ENCODE measurements at places on chromosomes 4 and X.

GRCh38 chr4:6282314-6282771, 12.7 kb downstream of the WFS1 start:
- no peak for DNase-seq

GRCh38 chr4:153223427-153223801, 19.2 kb downstream of the TRIM2 start:
- no peak for DNase-seq

DNA sequence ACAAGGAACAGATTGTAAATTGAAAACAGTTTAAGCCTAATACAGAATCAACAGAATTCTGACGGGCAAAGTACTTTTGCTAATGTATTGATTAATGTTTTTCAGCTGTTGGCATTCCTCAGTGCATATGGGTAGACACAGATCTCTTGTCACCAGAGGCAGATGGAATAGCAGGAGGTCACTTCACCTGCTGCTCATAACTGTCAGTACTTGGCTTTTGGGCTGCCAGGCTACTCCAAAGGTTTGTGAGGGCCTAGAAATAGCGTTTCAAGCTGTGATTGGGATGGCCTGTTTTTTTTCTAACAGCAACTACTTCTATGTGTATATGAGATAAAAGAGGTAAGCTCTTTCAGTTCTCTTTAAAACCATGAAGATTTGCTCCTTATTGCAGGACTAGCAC, 307.5 kb upstream of the ANXA10 start:
- DNase-seq = no peak

DNA sequence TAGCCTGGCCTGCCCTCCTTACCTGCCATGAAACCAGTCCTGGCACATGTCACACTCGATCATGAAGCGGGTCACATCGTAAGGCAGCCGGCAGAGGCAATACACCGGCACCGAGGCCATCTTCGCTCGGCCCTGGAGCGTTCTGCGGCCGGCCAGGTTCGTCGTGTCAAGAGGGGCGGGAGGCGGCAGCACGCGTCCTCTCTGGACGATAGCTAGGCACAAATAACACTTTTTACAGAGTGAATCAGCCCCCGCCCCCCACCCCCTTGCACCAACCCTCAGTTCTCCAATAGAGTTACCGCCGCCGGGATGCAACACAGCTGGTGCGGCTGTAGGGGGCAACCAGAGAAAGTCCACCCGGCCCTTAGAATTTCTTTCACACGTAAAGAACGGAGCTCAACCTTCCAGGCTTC, 1.7 kb downstream of the PHF8 start:
- DNase-seq = peak; percentile 33

- DNase-seq = no peak
These were observed 1074.0 kb upstream of the LCORL start for GRCh38 chr4:19095491-19096046.

- DNase-seq = peak; percentile 37
These were observed 522 bp downstream of the FNIP2 start for GRCh38 chr4:158769175-158769921.

GRCh38 chr4:10983268-10983667, 298.7 kb upstream of the CLNK start:
- DNase-seq = peak; percentile 9

GRCh38 chrX:134460862-134461220, 876 bp downstream of the HPRT1 start:
- DNase-seq = no peak

GRCh38 chr4:55251342-55251741, 94.7 kb upstream of the SRD5A3 start:
- no peak for DNase-seq

DNA sequence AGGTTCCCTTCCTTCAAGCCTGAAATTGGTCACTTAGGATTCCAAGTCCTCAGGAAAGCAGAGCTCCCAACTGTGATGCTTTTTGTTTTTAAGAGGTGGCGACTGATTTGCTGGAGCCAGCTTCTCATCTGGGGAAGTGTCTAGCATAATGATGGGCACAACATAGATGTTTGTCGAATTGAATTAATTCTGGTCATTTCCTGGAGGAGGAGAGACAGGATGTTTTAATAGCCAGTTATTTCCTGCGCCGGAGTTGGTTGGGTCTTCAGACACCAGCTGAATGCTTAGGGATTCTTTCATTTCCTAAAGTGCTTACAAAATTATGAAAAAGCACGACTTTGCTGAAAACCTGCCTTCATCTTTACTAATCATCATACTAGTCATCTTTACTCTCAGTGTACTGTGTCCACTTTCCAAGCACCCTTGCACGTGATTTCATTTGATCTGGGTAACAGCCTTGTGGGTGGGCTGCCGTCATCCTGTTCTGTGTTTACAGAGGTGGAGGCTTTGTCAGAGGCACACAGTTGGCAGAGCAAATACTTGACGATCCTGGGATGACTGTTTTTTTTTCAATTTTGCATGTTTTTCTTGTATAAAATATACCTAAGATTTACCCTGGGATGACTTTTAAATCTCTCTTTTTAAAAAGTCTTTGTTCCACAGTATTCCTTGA, 49.5 kb downstream of the RGS12 start:
- no peak for DNase-seq

DNA sequence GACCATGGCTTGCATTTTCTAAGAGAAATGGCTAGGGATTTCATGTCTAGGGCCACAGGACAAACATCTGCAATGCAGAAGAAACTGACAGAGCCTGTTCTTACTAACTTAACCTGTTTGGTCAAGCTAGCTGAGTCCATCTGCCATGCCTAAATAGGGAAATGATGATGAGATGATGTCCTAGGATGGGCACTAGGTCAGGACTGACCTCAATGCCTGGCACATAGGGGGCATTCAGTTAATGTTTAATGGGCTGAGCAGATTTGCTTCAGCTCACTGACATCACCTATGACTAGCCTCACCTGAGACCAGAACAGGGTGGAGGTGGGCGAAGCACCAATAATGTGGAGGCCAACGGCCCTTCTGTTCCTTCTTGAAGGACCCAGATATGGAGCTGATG, 174.2 kb upstream of the SCML1 start:
- DNase-seq = no peak

- no peak for DNase-seq
These were observed 124.5 kb downstream of the CHM start for GRCh38 chrX:85922821-85923220.

DNA sequence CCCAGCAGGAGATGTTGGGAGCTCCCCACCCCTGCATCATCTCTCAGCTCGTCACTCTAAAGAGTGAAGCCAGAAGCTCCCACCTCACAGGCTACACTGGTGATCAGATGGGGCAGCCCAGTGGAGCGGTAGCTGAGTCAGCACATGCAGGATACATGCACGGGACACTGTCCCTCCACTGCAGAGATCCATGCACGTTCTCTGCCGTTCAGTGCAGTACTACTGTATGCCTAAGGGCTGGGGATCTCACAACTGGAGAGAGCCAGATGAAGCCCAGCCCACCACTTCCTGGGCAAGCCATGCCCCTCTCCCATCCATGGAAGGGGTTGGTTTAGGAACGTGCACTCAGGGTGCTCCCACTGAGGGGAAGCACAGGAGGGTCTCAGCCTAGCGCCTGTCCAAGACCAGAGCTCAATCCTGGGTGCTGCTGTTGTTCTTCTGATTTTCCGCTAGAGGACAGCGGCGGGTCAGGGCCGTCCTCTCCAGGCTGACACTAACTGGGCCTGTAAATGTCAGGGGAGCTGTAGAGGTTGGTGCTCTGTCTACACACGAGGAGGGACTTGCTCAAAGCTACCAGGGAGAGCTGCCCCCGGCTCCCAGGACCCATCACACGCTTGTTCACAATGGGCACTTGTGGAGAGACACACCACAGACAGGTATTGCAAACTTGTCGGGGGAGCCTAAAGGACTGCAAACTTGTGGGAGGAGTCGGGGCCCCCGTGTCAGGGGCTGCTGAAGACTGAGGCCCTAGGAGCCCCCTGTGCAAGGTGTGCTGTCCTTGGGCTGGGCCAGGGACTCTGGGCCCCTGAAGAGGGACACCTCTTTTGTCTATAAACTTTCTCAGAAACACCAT, 18.2 kb upstream of the ABLIM2 start:
- DNase-seq = peak; percentile 54

DNA sequence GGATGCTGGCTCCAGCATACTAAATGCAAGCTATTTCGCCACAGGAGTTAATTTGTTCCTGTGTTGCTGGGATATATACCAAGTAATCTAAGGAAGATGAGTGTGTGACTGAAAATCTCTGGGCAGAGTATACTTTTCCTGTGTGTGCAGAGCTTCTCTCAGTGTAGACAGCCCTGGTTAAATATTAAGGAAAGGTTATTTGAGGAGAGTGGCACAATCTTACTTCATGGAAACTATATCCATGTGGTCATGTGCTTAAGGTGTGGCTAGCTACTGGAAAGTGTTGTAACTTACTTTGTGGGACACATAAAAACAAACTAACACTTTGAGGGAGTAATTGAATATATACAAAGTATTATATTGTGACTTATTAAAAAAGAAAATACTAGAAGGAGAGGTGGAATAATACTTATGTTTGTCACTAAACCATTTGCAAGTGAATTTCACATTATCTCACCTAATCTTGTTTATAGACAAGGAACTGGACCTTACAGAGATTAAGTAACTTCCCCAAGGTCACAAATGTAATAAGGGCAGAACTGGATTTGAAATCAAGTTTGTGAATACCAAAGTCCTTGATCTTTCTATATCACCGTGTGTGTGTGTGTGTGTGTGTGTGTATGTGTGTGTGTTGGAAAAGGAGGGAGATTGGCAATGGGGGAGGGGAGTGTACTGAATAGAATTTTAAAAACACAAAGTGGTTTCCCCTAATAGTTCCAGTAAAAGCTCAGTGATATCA, 408.2 kb upstream of the NR3C2 start:
- DNase-seq = no peak

- no peak for DNase-seq
These were observed 25.2 kb upstream of the TBC1D14 start for GRCh38 chr4:6884341-6884870.

DNA sequence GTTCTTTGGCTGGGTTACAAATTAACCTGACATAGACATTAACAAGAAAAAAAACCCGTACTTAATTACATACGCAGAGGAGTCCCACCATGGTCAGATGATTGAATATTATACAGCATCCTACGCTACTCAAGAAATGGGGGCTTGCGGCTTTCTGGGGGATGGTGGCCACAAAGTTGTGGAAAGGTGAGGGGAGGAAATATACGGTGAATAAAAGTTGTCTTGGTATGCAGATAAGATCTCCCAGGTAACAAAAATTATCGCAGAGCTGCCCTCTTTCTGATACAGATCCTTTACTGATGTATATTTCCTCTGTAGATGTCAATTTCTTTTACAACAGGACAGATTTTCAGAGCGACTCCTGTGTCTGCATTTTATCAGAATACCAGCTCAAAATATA, 890 bp downstream of the DCAF16 start:
- no peak for DNase-seq

DNA sequence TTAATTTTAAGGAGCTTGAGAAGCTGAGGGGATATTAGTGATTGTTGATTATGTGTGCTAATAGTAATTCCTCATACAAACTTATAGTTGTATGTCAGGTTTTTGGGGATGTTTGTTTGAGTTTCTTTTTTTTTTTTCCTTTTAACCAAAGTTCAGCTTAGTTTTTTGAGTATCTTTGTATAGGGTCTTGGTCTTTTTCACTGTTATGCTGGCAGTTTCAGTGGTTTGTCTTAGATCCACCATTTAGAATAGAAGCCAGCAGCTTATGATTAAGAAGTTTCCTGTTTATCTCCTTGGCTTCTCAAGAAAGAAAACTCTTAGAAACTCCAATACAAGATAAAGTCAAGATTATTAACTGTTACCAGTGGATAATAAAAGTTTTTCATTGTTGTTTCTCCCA, 16.1 kb downstream of the CPEB2 start:
- DNase-seq = no peak

GRCh38 chr4:77074381-77074831, 1.4 kb downstream of the CCNI start:
- DNase-seq = no peak

DNA sequence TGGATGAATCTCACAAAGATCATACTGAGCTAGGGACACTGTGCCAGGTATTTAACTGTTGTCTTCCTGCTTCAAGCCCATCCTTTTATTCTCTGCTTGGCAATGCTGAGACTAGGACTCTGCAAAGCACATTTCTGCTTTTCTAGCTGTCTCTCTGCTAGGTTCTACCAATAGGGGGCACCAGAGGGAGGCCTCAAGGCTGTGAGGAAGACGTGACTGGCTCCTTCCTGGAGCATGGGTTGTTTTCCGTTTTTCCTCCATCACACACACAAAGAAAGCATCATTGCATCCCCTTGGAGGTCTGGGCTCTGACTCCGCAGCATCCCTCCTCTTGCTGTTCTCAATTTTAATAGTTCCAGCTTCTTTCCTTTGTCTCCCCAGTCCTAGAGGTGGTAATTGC, 10.9 kb upstream of the DCTD start:
- DNase-seq = no peak

DNA sequence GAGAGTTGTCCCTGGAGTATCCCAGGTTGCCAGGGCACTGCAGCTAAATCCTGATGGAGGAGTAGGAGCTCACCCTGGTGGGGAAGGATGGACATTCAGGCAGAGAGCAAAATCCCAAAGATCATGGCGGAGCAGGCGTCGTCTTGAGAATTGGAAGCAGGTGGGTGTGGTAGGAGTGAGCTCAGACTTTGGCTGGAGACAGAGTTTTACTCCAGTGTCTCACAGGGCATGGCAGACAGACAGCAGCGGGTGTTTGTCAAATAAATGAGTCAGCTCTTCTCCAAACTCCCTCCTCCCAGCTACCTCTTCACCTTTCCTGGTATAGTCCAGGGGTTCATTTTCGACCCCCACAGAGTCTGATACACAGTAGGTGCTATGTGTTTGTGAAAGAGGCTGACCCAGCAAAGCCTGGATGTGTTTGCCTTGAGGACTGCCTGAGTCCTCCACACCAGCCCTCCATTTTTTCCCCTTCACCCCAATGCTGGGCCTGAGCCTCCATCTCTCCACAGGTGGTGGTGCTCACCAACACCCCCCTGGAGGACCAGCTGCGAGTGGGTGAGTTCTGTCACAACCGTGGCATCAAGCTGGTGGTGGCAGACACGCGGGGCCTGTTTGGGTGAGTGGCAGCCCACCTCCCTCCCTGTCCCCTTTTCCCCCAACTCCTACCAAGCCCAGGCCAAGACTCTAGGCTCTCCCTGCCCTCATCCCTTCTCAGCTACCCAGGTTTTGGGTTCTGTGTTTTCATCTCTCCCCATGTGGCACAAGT, 6.9 kb downstream of the UBA1 start:
- peak; percentile 55 for DNase-seq

DNA sequence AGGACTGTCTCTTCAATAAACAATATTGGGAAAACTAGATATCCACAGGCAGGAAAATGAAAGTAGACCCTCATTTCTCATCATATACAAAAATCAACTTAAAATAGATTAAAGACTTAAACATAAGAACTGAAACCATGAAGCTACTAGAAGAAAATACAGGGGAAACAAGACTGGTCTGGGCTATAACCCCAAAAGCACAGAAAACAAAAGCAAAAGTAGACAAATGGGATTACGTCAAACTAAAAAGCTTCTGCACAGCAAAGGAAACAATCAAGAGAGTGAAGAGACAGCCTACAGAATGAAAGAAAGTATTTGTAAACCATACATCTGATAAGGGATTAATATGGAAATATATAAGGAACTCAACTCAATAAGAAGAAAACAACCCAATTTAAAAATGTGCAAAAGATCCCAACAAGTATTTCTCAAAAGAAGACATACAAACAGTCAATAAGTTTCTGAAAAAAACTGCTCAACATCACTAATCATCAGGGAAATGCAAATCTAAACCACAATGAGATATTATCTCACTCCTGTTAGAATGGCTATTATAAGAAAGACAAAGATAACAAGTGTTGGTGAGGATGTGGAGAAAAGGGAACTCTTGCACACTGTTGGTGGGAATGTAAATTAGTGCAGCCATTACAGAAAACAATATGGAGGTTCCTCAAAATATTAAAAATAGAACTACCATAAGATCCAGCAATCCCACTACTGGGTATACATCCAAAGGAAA, 325.3 kb upstream of the RASGEF1B start:
- no peak for DNase-seq

GRCh38 chr4:25310803-25311166, 1.8 kb upstream of the ZCCHC4 start:
- no peak for DNase-seq
